ENCODE measurements at places on chromosomes 3 and 15.

GRCh38 chr15:77569729-77570125 is 63.0 kb downstream of the LINGO1 start:
- no peak for DNase-seq

- no peak for DNase-seq
Measured at GRCh38 chr15:69696946-69697345, 244.3 kb downstream of the RPLP1 start.

- no peak for DNase-seq
Measured at GRCh38 chr15:98943051-98943508, 64.5 kb downstream of the PGPEP1L start.

GRCh38 chr3:7924228-7924627 is 577.4 kb upstream of the LMCD1 start:
- no peak for DNase-seq

DNA sequence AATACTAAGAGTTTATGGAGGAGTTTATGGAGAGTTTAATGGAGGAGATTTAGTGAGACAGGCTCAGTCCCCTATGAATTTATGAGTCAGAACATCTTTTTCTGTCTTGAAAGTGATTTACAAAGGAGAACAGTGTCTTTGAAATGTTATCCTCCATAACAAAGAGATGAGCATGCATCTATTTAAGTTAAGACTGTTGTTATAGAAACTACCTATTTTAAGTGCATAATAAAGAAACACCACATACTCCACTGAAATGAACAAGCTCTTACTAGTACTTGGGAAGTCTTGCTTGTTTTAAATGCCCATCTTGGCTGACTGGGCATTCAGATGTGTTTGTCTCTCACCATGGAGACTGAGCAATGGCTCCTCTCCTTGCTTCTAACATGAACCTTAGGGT is 118.7 kb upstream of the ACP3 start:
- no peak for DNase-seq

- DNase-seq: no peak
Measured at GRCh38 chr3:150236316-150237082, 171.6 kb upstream of the TSC22D2 start.

DNA sequence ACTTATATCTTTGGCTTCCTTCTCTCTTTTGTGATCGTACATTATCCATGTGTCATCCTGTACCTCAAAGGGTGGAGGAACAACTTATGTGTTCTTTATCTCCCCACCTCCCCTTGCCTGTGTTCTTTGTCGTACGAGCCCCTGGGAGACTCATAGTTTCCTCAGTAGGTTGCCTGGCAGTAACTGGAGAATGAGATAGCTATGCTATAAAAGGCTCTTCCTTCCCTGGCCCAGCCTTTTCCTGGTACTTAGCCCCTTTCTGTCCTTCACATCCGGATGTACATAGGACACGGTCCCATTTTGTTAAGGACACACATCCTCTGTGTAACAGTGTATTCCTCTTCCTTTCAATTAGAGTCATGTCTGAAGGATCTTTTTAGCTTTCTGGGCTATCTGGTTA is 32.1 kb downstream of the PLCL2 start:
- DNase-seq: no peak

GRCh38 chr15:78879517-78880241 is 7.0 kb downstream of the MORF4L1 start:
- DNase-seq: no peak

GRCh38 chr15:39517122-39517855 is 63.6 kb upstream of the THBS1 start:
- no peak for DNase-seq

DNA sequence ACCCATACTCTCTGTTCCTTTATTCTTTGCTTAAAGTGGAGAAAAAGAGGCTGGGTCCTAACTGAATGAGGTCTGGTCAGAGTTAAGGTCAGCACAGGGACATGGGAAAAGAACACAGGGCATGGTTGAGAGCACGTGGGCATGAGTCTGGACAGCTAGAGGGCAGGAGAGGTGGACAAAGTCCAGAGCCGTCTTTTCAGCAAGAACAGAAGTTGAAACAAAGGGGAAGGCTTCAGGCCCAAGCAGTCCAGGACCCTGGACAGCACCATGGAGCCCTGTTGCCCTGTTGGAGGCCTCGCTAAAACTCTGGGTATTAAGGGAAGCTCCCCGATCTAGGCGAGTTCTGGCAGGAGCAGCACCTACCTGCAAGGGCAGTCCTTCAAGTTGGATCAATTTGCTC is 50.7 kb downstream of the XYLB start:
- DNase-seq: no peak

DNA sequence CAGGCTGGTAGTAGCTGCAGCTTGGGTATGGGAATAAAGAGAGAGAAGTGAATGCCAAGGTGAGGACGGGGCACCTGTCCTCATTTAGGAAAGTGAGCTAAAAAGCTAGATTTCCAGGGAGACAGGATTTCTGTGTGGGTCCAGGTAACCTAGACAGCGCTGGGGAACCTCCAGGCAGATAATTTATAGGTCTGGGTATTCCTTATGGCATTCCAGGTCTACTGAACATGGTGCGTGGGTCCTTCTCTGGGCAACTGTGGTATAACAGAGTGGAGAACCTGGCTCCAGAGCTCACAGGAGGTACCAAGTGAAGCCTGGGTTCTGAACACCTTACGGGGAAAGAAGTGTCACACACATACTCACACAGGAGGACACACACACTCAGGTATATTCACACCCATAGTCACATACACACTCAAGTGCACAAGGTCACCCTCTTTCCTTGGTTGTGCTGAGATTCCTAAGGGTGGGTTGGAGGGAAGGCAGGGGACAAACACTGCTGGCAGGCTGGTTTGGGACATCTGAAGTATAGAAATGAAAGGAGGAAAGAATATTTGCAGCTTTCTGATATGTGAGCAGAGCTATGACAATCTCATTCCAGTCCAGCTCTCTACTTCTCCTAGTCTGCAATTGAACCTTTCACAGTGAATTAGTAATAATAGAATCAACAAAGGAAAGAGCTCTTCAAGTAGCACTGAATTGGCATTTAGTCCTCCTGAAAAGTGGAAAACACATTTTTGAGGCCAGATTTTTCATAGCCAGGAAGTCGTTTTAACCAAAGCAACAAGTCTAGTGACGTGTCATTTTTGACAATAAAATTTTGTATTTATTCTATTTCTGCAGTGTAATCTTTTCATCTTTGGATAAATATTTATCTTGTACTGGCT is 37.4 kb upstream of the ITGA11 start:
- no peak for DNase-seq

DNA sequence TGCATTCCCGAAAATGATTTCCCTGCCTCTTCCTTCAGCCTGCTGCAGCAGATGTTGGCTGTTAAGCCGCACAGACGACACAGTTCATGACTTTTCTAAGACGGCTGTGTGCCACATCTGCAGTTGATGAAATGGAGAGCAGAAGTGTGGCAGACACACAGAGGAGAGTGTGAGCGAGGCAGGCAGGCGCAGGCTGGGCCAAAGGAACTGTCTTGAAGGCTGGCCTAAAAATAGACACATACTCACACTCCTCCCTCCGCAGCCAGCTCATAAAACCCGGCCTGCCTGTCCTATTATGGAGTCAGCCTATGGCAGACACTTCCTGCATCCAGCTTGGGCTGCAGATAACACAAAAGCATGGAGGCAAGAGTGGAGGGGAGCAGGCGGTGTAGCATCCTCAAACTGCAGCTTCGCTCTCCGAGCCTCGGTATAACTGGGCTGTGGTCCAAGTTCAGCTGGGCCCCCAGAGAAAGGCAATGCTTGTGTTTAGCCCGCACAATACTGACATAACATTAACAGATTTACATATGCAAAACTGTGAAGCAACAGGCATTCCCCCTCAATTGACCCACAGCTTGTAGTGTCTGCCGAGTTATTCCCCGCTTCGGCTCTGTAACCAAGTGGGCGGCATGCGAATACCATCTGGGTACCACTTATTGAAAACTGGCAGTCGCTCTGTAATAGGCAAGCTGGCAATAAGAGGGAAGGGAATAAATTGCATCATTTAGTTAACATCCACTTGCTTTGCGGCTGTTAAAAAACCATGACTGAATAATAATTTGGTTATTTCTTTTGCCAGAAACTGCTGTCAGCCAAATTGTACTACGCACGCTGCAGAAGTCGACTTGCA is 40.8 kb downstream of the FOXP1 start:
- DNase-seq: no peak

DNA sequence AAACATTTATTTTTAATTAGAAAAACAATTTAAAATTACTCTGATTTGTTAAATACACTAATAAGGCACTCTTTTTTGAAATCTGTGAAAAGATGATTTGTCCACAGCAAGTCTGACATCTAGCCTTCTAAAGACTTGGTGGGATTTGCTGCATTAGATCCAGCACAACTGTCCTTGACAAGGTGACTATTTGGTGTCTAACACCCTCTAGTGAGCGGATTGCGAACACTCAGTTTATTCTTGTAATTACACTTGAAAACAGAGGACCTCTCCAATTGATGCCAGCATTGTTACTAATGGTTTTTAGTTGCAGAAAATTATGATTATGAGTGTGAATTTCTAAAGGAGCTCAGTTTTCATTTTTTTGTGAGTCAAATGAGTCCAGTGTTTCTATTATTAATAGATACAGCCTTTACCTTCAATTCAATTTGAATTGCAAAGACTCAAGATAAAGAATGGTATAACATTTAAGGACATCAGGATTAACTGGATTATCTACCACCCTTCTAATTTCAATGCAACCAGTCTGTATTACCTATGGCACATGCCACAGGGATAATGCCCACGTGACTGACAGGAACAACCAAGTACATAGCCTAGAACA is 29.7 kb upstream of the STRIT1 start:
- no peak for DNase-seq
